ENCODE measurements at places on chromosomes 2 and 18.

GRCh38 chr18:1573732-1574131, 669.1 kb downstream of the ADCYAP1 start:
- no peak for DNase-seq

- no peak for DNase-seq
These were observed 46.6 kb downstream of the ARL5A start for GRCh38 chr2:151781642-151782041.

GRCh38 chr2:241031436-241032165, 33.2 kb downstream of the SNED1 start:
- no peak for DNase-seq

GRCh38 chr2:40935349-40935748, 483.5 kb upstream of the SLC8A1 start:
- DNase-seq, result no peak

DNA sequence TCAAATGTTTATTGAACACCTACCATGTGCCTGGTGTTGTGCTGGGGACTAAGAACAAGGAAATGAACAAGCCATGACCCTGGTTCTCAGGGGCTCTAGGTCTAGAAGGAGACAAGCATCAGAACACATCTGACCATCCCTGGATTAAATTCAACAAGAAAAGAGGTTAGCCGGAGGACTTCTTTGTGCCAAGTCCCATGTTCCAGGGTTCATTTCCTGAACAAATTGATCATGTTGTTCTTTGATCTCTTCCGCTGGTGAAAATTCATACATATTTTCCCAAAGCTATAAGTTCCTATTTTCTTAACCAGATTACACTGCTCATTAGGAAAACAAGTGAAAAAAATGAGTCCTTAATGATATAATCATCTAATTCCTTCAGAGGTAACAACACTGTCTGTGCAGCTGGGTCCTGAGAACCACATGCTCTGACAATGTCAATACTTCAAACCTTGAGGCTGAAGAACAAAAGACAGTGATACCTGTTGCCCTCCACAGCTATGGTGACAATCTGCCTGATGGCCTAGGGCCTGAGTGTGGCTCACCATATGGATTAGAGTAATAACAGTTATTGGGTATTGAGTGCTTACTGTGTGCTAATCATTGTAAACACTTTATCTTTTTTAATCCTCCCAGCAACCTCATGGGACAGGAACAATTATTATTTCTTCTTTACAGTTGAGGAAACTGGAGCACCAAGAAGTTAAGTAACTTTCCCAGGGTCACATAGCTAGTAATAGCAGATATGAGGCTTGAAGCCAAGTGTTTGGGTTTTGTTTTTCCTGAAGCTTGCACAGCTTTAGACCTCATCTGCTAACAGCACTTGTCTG, 24.6 kb upstream of the INO80C start:
- DNase-seq, result no peak

GRCh38 chr2:70685771-70686171, 82.2 kb downstream of the ADD2 start:
- no peak for DNase-seq

DNA sequence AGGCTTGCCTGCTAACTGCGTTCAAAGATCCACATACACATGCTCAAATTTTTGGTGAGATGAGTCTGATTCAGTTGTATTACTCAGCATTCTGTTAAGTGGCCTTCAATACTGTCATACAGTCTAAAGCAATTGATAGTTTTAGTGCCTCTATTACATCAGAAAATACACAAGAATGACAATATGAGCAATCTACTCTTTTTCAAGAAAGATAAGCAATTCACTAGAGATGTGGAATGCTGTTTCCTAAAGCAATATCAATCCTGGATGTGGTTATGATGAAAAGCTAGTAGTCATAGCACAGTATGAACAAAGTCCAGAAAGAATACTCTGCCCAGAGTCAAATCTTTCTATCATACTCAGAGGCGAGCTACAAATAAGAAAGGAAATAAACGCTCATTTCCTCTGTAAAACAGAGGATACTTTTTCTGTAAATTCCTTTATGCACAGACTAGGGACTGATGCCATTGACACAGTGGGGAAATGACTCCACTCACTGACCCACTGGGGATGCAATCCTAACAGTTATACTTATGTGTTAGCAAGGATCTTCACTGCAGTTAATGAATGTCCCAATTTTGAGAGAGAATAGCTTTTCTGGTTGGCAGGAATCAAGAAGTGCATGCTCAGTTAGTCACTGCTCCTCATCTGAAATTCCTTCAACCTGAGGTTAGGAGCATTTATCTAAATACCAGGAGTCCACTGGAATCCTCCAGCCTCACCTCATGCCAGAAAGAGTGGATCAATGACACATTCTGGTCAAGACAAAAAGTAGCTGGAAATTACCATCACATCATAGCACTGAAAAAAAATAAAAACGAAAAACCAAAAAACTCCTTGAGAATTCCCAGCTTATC, 83.3 kb downstream of the PDE11A start:
- DNase-seq, result no peak

DNA sequence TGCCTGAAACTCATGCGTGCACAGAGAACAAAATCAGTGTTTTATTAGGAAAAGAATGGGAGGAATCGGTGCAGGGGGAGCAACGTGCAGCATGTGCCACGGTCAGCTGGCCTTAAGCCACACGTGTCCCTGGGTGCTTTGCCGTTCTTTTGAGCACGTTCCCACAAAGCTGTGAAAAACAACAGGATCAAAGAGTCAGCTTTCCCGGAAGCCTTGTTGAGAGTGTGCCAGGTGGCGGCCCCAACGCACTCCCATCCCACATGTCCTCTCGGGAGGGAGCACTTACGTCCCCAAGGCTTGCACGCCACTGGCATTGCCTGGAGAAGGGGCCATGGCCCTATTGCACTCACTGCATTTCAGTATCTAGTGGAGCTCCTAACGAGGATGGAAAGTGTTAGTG, 511.2 kb downstream of the EIPR1 start:
- no peak for DNase-seq

DNA sequence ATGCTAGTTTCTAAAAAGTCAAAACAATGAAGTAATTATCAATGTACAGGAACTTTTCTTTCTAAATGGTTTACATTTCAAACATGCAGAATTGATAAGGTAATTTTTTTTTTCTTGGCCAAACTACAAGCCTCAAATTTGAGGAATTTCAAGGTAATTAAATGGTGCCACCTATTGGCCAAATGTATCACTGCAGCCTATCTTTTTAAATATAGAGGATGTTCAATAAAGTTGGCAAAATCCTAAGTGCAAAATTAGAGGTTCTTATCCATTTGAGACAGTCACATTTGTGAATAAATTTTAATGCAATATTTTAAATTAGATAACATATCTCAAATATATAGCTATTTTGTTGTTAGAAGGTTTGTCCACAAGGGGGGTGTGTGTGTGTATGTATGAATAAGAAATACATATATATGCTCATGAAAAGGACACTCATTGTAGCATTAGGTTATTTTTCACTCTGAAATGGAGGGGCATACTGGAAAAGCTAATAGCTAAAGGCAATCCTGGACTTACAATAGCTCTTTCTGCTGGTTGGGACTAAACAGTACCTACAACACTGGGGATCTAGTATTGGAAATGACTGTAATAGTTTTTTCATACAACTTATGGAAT, 26.2 kb downstream of the MMADHC start:
- DNase-seq, result no peak

DNA sequence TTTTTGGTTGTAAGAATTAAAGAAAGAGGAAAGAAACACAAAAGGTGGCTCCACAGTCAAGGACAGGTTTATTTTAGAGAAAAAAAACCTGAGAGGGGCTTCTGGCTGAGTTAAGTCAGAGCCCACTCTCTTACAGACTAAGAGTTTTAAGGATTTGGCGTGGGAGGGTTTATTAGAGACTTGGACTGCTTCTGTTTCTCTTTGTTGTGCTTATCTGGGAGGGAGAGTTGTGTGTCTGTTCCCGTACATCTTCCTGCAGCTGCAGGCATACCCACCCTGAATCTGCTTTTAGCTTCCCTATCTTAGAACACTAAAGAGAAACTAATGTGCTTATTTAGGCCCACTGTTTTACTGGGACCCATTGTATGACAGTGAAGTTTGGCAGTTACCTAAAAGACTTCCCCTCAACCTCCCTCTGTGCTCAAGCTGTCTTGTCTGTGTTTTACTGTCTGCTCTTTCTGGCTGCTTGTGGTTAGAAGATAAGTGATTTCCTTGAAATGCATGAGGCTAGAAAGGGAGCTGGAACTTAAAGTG, 2.7 kb downstream of the RSAD2 start:
- DNase-seq, result no peak

DNA sequence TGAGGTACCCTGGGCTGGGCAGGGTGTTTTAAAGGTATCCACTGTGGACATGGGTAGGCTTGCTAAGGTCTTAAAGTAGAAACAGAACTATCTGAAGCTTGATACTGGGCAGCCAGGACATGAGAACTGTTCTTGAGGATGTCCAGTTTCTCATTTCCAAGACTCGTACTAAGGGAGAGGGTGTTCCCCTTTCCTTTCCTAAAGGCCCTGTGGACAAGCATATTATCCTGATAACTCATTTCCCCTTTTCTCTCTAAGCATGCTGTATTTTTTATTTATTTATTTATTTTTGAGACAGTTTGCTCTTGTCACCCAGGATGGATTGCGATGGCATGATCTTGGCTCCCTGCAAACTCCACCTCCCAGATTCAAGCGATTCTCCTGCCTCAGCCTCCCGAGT, 273.6 kb downstream of the PRKCE start:
- DNase-seq, result no peak

DNA sequence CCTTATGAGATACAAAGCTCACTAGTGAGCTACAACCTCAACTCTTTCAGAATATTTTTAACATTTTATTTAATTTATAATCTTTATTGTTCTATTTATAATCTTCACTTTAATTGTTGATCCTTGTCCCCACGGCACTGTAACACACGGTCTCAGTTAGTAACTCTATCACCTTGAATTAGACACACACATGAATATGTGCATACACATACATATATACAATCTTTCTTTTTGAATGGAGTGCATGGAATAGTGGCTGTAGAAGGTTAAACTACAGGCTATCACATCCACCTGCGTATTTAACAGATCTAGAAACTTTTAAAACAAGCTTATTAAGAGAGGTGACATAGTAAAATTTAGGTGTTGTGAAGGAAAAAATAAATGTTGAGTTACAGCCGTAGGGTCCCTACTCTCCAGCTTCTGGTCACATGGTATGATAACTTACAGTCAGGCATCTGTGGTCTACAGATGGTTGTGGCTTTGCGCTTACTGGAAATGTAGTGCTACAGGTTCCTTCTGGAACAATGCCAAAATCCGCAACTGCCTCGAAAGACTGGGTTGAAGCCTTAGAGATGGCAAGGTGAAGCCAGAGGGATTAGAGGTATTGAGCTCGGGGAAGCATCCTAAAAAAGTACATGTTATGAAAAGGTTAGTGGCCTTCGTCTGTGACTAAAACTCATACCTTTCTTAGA, 1324.1 kb upstream of the SLC39A10 start:
- no peak for DNase-seq

- DNase-seq, result no peak
These were observed 890.7 kb upstream of the POU3F3 start for GRCh38 chr2:103963146-103963725.

DNA sequence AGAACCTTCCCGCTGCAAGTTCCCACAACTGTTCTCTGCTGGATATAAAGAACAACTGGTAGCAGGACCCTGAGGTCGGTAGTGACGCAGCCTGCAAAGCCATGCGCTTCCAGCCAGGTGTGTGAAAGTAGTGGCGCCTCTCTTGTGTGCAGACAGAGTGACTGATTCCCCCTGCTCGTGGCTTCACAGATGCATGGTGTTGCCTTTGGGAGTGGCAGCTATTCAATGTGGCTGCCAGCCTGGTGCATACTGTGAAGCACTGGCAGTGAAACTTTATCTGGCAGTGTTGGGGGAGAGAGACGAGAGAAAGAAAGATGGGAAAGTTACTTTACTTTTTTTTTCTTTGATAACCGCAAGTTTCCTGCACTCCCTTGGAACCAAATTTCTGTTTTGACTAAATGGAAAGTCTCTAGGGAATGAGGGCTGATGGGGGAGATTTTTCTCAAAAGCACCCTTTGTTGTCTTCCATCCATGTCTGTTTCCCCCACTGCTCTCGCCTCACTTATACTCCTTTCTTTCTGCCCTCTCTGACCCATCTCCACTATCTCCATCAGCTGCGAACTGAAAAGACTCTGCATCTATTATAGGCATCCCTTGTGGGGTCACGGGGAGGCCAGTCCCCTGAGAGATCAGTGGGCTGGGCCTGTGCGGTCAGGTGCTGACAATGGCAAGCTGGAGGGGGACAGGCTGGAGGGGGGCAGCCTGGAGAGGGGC, 90.0 kb upstream of the TNP1 start:
- no peak for DNase-seq
